Stimulated activated CD8-positive, alpha-beta memory T cell treated with anti-CD3 and anti-CD28 coated beads, Interleukin-2, amount 100 ng/mL, for 48 hours (primary cell): ENCODE measurements at places on chromosomes 13 and 19.

GRCh38 chr19:9342610-9343304 lies 18.8 kb downstream of the ZNF559 start:
- DNase-seq: no peak

DNA sequence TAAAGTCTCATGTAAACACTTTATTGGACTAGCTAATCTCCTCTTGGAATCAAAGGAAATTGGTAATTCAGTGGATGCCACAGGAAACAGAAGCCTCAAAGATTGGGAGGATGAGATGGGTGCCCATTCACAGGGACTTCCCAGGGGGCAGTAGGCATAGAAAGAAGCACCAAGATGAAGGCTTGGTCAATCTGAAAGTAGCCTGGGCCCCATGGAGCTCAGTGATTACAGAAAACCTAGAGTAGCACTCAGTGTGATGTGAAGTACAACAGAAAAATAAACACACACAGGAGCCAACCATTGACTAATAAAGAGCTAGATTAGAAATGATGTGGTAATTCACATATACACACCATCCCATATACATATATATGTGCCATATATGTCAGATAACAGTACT lies 560.6 kb downstream of the TBC1D4 start:
- no peak for DNase-seq

GRCh38 chr19:7924241-7924640 lies 1.7 kb downstream of the CTXN1 start:
- no peak for DNase-seq

DNA sequence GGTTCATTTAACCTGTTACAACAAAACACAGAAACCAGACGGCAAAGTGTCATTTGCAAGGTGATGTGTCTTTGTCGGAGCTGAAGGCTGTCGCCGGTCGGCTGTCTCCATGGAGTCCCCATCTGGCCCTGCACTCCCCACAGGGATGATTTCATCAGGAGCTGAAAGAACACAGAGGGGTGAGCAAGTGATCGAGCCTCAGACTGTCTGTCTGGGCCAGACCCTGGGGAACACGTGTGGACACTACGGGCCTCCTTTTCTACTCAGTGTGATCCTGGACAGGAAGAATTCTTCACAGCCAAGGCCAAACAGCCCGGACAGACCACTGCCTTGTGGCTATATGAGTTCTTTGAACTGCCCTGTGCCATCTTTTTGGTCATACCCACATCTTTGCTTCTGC lies 85.1 kb downstream of the RNASEH2B start:
- no peak for DNase-seq

GRCh38 chr13:40666933-40667621 lies 636 bp upstream of the FOXO1 start:
- DNase-seq: no peak

- no peak for DNase-seq
Observed at GRCh38 chr19:18496980-18497256, 25.0 kb downstream of the ELL start.

DNA sequence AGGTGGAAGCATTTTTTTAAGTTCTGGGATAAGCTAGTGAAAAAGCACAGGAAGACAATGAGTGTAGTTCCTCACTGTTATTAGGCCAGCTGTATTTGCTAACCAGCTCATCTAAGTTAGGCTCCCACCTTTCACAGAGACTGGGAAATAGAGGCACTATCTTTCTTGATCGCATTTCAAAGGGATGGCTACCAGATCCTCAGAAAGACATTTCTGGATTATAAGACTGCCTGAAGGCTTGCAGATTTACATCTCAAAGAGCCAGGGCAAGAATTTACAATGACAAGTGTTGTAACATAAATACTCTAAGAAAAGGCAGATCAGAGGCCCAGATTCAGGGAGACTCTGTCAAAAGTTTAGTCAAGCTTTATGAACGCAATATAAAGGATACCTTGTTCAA lies 1005.5 kb downstream of the PCDH9 start:
- no peak for DNase-seq

DNA sequence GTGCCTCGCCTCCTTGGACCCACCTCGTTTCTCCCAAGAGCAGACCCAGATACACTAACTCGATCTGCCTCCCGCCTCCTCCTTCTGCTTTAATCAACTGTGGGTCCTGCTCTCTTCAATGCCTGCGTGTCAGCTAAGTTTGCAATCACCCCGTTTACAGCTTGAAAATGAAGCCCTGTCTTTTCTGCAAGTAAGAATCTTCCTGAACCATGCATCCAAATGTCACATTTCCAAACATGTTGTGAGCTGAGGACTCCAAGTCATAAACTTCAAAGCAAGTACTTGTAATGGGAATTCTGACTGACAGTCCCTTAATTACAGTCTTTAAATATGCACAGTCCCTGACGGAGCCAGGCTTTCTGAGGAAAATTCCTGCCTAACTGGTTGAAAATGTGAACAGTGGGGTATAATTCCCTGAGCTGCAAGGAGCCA lies 154.9 kb upstream of the UQCRFS1 start:
- no peak for DNase-seq

- no peak for DNase-seq
Observed at GRCh38 chr19:10256551-10256950, 4.5 kb downstream of the MRPL4 start.

DNA sequence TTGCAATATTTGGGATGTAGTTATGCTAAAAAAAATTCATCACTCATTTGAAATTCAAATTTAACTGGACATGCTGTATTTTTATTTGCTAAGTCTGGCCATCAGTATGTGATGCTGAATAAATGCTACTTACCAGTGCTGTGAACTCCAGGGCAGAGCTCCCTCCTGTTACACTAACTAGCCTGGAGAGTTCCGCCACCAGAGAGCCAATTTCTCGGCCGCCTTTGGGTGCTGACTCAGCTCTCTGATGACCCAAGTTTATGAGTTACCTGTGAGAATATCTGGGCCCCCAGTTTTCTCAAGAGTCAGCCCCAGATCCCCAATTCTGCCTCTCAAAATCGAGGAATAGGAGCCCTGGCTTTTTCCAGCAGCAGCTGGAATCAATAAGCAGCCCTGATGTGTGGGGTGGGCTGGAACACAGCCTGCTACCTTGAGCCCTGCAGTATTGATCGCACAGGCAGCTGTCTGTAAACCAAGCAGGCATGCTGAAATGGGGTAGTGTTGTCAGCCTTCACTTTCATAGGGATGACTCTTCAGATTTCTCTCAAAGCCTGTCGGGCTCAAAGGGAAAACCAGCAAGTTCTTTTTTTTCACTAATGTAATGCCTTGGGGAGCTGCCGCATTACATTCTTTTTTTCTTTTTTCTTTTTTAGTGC lies 113.7 kb downstream of the DNAJC15 start:
- DNase-seq: no peak

- no peak for DNase-seq
Observed at GRCh38 chr13:85662186-85662585, 137.0 kb downstream of the SLITRK6 start.

DNA sequence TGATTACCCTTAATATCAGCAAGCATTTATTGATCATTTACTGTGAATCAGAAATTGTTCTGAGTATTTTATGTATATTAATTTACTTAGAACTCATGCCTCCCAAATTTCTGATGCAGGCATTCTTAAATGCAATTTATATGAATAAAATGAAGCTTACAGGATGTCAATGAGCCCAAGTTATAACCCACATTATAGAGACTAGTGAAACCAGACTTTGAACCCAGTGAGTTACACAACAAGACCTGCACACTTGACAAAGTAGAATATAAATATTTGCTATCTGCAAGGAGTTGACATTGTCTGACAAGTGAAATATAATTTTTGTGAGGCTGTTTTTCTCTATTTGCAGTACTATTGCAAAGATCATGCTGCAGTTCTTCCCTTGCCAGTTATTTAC lies 656.0 kb downstream of the GPC5 start:
- DNase-seq: no peak

DNA sequence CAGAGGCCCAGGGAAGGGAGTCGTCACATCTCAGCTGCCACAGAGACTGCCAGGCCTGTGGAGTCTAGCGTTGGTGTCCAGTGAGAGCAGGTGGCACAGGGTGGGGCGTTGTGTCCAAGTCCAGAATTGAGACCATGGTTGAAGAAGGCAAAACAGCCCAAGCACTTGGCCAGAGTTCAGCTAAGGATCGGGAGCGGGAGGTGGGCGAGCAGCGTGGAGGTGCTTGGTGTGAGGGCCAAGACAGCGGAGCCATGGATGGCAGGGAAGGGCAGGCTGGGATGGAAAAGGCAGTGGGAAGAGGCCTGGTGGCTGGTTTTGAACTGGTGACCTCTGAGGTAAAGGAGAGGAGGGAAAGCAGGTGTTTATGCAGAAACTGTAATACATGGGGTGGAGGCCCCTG lies 8.0 kb downstream of the IGFLR1 start:
- no peak for DNase-seq

- DNase-seq: no peak
Observed at GRCh38 chr13:89695343-89696257, 1651.9 kb upstream of the MIR17HG start.

GRCh38 chr13:99997702-99998214 lies 16.2 kb downstream of the ZIC2 start:
- DNase-seq: no peak

DNA sequence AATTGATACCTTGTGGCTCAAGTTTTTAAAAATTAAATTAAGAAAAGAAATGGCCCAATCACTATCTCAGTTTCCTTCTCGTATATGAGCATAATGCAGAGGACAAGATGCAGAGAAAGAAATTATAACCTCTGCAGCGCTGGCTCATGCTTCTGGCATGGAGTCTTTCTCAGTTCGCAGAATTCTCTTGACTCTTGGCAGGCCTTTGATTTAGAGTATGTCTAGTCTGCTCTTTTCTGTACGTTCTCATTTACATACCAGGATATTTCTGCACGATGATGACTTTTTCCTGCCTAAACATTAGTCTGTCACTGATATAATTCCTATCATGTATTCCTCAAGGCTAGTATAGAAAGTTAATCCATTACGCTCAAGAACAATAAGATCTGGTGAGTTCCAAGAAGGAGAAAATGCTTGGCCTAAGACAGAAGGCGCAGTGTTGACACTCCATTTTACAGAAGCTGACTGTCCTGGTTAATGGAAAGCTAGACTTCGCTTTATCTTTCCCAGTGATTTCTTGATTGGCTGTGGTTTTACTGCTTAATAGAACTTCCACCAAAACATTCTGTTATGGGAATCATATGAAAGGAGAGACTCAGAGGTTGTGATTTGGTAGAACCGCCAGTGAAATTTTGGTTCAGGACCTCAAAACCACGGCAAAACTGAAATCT lies 1.7 kb upstream of the SMAD9 start:
- DNase-seq: no peak

DNA sequence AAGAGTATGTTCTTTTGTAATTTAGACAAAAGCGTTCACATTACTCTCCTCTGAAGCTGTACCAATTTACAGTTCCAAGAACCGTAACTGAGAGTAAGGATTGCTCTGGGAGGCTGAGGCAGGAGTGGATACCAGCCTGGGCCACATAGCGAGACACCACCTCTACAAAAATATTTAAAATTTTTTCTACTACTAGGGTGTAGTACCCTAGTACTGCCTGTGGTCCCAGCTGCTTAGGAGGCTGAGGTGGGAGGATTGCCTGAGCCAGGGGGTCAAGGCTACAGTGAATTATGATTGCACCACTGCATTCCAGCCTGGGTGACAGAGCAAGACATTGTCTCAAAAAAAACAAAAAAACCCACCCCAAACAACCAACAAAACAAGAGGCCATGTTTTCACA lies 12.1 kb upstream of the CYP2A6 start:
- no peak for DNase-seq

DNA sequence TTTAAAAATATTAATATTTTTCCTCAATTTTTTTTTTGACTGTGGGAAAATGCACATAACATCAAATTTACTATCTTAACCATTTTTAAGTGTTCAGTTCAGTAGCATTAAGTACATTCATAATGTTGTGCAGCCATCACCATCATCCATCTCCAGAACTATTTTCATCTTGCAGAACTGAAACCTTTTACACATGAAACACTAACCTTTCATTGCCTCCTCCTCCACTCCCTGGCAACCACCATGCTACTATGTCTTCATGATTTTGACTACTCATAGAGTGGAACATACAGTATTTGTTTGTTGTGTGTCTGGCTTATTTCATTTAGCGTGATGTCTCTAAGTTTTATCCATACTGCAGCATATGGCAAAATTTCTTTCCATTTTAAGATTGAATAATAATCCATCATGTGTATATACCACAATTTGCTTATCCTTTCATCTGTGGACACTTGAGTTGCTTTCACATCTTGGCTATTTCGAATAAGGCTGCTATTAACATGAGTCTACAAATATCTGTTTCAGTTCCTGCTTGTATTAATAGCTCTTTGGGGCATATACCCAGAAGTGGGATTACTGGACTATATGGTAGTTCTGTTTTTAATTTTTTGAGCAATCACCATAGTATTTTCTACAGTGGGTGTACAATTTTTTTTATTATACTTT lies 376.4 kb downstream of the MTUS2 start:
- no peak for DNase-seq

GRCh38 chr13:41701676-41702075 lies 244.3 kb downstream of the RGCC start:
- DNase-seq: no peak

DNA sequence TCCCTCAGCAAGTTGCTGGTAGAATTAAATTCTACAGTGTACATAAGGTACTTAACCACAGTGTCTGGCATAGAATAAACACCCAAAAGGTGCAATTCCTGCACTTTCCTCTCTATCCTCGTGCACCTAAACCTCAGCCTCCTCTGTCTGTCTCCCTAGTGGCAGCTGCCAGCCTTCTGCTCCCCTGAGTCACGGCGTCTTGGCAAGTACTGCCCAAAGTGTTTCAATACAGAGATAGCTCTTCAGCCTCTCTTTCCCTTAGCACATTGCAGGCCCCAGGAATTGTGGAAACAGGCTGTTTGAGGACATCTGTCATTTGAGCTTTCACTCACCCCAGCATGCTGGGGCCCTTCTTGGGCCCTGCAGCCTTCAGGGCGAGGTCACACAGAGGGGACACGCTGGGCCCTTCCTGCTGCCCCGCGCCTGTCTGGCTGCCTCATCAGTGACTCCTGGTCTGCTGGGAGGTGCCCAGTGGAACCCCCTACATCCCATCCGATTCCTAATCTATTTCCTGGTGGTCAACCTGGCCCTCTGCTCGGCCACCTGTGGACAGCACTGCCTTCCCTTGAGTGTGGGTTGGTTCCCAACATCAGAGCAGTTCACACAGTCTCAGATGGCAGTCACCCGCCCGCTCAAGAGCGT lies 19.3 kb downstream of the COL4A2 start:
- no peak for DNase-seq

- DNase-seq: no peak
Observed at GRCh38 chr13:18212873-18213272, 968.8 kb downstream of the TUBA3C start.

DNA sequence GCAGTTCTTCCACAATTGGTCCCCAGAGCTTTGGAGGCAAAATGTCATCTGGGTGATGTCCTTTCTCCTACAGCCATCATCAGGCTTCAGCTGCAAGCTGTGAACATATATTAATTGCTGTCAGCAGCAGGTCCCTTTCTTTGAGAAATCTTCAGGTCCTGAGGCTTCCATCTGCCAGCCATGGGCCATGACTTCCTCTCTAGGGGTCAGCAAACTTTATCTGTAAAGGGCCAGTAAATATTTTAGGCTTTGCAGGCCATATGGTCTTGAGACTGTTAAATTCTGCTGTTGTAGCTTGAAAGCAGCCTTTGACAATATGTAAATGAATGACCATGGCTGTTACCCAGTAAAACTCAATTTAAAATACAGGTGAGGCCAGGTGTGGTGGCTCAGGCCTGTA lies 27.1 kb downstream of the SERP2 start:
- DNase-seq: no peak

GRCh38 chr13:94784066-94784465 lies 71.7 kb upstream of the SOX21 start:
- DNase-seq: no peak
